ENCODE measurements at places on chromosomes 2 and 18. TPM values are rescaled to one million over a fixed set of nuclear protein-coding genes. Genes with fewer than 3 reads are reported as not detected.
A peak's percentile ranks its signal among the peaks of the same experiment; 100 is the strongest.

ALLC gene
- not detected for total RNA-seq

GALR1 gene
- total RNA-seq: not detected

SALL3 gene
- total RNA-seq: not detected

LBX2 gene
- not detected for total RNA-seq

STARD6 gene
- not detected for total RNA-seq

DNA sequence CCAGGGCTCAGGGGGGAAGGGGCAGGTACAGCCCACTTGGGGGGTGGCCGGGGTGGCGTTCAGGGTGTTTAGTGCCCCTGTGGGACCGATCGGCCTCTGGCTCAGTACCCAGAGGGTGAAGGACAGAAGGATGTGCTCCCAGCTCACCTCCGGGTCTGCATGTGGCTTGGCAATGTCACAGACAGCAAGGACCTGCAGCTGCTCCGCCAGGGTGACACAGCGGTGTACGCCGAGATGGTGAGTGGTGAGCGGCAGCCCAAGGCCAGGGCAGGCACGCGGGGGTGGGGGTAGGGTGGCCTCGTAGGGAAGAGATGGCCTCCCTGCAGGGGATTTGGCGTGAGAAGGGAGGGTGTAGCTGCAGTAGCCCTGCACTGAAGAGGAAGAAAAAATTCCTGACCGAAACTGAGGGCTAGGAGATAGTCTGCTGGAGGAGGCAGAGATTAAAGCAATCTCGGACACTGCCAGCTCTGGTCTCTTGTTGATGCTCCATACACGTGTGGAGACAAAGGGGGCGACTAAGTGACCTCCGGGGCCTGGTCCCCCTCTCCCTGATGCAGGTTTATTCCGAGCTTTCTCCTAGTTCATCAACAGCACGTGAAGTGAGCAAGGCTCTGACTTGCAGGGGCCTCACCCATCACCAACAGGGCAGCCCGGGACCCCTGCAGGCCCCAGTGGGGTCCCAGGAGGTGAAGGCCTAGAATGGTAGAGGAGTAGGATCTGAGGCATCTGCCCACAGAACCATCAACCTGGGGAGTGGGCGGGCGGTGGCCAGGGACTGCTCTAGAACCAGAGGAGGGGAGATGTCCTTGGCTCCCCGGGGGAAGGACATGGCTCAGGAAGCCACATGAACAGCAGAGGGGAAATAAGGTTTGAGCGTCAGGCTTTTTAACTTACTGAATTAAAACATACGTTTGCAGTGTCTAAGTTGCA, 45.4 kb downstream of the FER1L5 start:
- H3K27ac ChIP-seq: no peak overlapping the region
- DNase-seq: no peak
- H3K4me3 ChIP-seq: no peak overlapping the region
- H3K4me1 ChIP-seq: peaks cover 14% of the 10 kb centered on the region
- H3K27me3 ChIP-seq: peaks cover 9% of the 10 kb centered on the region

DNA sequence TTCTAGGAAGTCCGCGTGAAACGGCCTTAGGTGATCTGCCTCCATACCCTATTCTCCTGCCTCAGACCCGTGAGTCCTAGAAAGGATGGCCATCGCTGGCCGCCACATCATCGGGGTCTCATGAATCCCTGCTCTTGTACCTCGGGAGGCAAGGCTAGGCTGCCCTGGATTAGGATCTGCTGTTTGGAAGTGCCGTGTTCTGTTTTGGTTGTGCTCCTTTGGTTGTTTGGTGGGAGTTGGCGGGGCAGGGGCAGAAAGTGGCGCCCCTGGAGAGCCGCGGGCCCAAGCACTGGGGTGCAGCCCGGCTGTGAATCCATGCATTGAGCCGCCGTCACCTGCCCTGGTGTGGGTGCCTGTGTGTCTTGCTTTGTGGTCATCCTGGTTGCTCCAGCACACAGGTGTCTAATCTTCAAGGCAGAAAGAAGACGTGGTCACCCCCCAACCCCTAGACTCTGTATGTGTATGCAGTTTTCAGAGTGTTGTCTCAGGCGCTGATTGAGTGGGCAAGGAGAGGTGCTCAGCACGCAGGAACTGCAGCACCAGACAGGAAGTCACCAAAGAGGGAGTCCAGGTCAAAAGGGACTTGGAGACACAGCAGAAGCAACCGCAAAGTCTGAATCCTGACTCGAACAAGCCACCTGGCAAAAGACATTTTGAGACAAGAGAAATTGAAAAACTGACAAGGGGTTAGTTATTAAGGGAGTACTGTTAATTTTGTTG, 80.0 kb upstream of the LDLRAD4 start:
- no peaks in the 10 kb centered on the region for H3K27me3 ChIP-seq
- H3K4me3 ChIP-seq: no peak overlapping the region

DNA sequence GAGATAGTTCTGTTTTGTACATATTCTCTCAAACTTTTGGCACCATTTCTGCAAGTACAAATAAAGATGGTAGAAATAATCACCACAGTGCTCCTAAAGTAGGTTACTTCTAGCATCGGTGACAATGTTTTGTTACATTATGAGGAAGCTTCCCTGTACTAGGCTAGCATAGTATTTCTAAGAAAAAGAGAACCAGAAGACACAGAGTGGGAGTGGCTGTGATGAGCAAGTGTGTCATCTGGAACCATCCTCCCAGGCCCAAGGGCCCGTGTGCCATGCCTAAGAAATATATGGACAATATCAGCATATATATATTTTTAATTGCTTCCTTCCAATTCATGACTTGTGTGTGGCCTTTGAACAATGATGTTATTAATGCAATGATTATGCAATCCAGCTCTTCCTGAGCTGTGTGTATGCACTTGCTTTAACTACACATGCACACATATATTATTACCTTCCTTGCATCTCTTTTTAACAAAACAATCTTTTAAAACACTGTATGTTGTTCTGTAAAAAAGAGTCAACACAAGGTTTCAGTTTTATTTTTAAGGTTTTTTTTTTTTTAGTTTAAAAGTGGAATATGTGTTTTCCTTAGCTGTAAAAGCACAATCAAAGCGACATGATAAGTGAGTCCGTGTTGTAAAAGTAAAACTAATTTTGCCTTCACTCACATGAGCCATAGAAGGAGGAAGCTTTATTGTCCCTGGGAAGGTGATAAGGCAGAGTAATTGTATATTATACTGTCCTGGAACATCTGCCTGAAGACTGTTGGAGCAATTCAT, 303.9 kb downstream of the ZNF407 start:
- no peak overlapping the region for H3K4me3 ChIP-seq
- no peak overlapping the region for H3K27ac ChIP-seq
- H3K4me1 ChIP-seq: peaks cover 13% of the 10 kb centered on the region
- no peak for DNase-seq

DNA sequence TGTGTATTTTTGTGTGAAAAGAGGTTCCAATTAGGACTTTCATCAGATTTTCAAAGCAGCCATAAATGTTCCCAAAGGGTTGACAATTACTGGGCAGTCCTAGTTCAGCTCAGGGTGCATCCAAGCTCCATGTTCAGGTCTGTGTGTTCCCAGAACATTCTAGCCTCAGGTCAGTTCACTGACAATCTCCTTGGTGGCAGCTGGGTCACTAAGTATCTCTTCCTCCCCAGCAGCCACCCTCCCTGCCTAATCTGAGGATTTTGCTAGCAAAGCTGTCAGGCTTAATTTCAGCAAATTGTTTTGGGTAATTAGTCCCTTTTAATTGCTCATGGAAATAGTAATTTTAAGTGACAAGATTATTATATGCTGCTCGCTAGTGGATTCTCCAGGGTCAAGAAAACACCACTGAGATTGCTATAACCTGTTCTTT, 29.8 kb downstream of the UPP2 start:
- no peaks in the 10 kb centered on the region for H3K27me3 ChIP-seq
- no peak overlapping the region for H3K4me3 ChIP-seq
- no peak for DNase-seq
- H3K27ac ChIP-seq: peak overlapping the region; percentile 81
- H3K36me3 ChIP-seq: no peaks in the 10 kb centered on the region

GRCh38 chr2:216539791-216540241, 41.2 kb downstream of the RPL37A start:
- H3K27ac ChIP-seq: peak overlapping the region; percentile 58
- peaks cover 49% of the 10 kb centered on the region for H3K4me1 ChIP-seq
- H3K36me3 ChIP-seq: no peaks in the 10 kb centered on the region
- H3K27me3 ChIP-seq: no peaks in the 10 kb centered on the region

- H3K27me3 ChIP-seq: no peaks in the 10 kb centered on the region
- DNase-seq: no peak
- H3K36me3 ChIP-seq: no peaks in the 10 kb centered on the region
- no peak overlapping the region for H3K4me3 ChIP-seq
Observed at GRCh38 chr18:28494151-28494550, 317.2 kb upstream of the CDH2 start.

- no peaks in the 10 kb centered on the region for H3K27me3 ChIP-seq
- H3K27ac ChIP-seq: no peak overlapping the region
- peak; percentile 87 for DNase-seq
- no peak overlapping the region for H3K4me3 ChIP-seq
- no peaks in the 10 kb centered on the region for H3K4me1 ChIP-seq
- H3K36me3 ChIP-seq: no peaks in the 10 kb centered on the region
Observed at GRCh38 chr2:43018179-43019024, 208.0 kb downstream of the ZFP36L2 start.

GRCh38 chr2:200341376-200341775, 34.9 kb downstream of the SPATS2L start:
- H3K27ac ChIP-seq: no peak overlapping the region
- no peaks in the 10 kb centered on the region for H3K27me3 ChIP-seq
- peaks cover 9% of the 10 kb centered on the region for H3K4me1 ChIP-seq
- H3K36me3 ChIP-seq: no peaks in the 10 kb centered on the region
- no peak for DNase-seq
- no peak overlapping the region for H3K4me3 ChIP-seq

DNA sequence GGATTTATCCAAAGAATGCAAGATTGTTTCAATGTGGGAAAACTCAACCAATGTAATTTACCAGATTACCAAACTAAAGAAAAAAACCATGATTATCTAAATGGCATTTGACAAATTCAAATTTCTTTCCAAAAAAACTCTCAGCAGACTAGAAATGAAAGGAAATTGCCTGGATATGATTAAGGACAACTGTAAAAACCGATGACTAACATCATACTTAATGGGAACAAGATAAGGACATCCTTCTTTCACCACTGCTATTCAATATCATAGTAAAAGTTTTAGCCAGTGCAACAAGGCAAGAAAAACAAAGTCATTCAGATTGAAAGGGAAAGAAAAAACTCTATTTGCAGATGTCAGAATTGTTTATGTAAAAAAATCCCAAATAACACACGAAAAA, 4.4 kb upstream of the CCDC150 start:
- no peak for DNase-seq
- peaks cover 9% of the 10 kb centered on the region for H3K4me1 ChIP-seq
- no peaks in the 10 kb centered on the region for H3K36me3 ChIP-seq
- H3K27ac ChIP-seq: no peak overlapping the region
- H3K27me3 ChIP-seq: no peaks in the 10 kb centered on the region
- no peak overlapping the region for H3K4me3 ChIP-seq

GRCh38 chr2:226776104-226776503, 23.5 kb downstream of the IRS1 start:
- H3K36me3 ChIP-seq: peaks cover 9% of the 10 kb centered on the region
- no peak overlapping the region for H3K4me3 ChIP-seq
- DNase-seq: no peak
- no peaks in the 10 kb centered on the region for H3K27me3 ChIP-seq
- H3K27ac ChIP-seq: no peak overlapping the region

DNA sequence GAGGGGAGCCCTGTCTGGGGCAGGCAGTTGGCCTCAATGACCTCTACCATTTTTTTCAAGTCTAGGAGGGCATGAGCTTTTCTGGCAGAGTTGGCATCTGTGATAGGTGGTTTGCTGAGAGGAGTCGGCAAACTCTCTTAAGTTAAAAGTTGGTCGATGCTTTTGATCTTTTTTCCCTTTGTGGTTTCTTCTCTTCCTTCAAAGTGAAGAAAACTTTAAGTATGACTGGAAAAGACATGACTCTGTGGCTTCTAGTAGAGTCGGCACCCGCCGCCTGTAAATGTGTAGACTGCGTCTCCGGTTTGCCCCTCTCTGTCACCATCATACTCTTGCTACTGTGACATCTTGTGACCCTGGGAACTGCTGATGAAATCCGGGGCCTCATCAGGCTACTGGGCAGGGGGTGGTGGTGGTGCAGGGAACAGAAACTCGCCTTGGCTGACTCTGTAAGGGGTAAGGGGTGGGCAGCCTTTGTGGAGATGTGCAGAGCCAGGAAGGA, 21.1 kb downstream of the INPP5D start:
- H3K27me3 ChIP-seq: no peaks in the 10 kb centered on the region
- no peak overlapping the region for H3K4me3 ChIP-seq
- DNase-seq: no peak
- no peaks in the 10 kb centered on the region for H3K36me3 ChIP-seq

Data from stomach (tissue), 19 donors.